Stimulated activated CD8-positive, alpha-beta memory T cell treated with anti-CD3 and anti-CD28 coated beads, Interleukin-7, amount 100 ng/mL, for 24 hours (primary cell): ENCODE measurements at places on chromosomes 4 and X.

DNA sequence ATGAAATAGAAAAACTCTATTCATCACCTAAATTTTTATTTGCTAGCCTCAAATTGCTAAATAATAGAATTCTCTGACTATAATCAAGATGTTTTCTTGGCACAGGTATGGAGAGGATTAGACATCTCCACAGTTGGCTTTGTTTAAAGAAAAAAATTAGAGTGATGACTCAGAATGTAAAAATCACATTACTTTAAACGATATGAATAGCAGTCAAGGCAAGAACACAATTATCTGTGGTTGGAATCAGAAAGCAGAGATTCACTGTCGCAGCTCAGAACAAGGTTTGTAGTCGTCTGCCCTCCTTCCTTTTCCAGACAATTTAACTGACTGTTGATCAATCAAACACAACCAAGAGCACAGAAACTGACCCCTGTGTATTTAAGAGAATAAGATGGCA is 32.2 kb upstream of the CCKAR start:
- no peak for DNase-seq

DNA sequence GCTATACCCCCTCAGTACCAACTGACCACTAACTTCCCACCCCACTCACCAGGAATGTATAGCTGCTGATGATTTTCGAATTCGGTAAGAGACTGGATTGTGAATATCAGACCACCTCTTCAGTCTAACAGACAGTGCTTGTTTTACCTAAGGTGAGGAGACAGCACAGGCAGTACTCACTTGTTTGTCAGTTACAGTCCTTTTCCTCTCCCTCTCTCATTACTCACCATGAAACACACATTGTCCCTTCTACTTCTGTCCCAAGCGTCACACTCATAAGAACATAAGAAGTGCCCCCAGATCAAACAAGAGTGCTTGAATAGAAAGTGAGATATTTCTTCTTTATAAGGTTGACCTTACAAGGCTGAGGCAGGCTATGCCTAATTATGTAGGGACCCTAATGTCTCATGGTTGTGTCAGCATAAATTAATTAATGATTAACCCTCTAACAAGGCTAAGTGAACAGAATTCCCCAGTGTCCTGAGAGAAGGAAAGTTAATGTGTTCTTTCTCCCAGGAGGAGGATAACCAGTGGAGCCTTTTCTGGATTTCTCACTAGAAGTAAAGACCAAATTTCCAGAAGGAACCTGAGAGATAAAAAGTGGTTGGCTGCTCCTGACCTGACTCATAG is 32.2 kb downstream of the ZCCHC12 start:
- no peak for DNase-seq

- DNase-seq = no peak
Measured at GRCh38 chr4:122772311-122772710, 39.8 kb downstream of the BBS12 start.

GRCh38 chr4:175671491-175671934 is 140.6 kb downstream of the GPM6A start:
- DNase-seq = no peak

- DNase-seq = no peak
Measured at GRCh38 chrX:150759568-150760416, 66.6 kb downstream of the MTMR1 start.

GRCh38 chr4:181604546-181604945 is 638.7 kb upstream of the TENM3 start:
- DNase-seq = no peak

- no peak for DNase-seq
Measured at GRCh38 chr4:189981970-189982369, 41.3 kb downstream of the FRG1 start.

GRCh38 chr4:162847945-162848549 is 318.6 kb downstream of the NAF1 start:
- no peak for DNase-seq

DNA sequence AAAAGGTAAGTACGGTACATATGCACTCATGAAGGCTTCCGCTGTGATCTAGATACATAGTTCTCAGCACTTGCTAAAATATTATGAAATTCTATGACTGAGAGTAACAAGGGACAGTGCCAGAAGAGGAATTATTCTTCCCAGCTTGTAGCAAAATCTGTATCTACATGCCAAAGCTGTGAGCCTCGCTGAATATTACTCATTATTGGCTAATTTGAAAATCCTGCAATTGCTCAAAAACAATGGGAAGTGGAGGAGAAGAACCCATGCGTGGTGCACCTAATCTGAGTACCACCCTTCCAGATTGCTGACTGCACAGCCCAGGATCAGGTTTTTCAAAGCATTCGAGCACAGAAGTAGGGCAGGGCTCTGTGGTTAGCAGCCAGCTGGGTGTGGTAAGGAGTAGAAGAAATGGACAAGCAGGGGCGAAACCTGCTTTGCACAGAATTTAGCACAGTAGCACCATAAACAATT is 17.4 kb upstream of the PDCL2 start:
- DNase-seq = no peak

- DNase-seq = no peak
Measured at GRCh38 chr4:6696611-6697010, 2.9 kb downstream of the S100P start.

GRCh38 chrX:22314211-22314610 is 41.5 kb downstream of the CBLL2 start:
- no peak for DNase-seq

- DNase-seq = no peak
Measured at GRCh38 chrX:14030174-14030530, 460 bp upstream of the GEMIN8 start.

DNA sequence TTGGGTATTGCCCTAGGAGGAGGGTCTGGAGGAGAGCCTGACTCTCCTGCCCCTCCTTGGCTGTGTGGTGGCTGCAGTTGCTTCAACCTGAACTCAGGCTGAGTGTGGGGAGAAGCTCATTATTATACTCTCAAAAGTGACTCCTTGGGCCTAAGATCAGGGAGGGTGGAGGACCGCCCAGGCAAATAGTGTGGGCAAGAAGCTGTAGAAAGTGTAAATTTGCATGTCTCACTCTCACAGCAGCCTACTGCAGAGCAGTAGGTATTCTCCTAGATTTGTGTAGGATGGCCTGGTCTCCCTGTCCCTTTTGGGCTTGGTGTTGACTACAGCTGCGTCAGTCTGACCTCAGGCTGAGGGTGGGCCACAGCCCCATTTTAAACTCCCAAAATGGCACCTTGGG is 156.1 kb downstream of the ZNF330 start:
- DNase-seq = no peak

GRCh38 chr4:105967058-105967658 is 71.9 kb downstream of the NPNT start:
- no peak for DNase-seq

- DNase-seq = no peak
Measured at GRCh38 chr4:154916068-154916467, 135.0 kb downstream of the RBM46 start.

GRCh38 chr4:68572653-68573170 is 3.4 kb downstream of the UGT2B17 start:
- DNase-seq = no peak

DNA sequence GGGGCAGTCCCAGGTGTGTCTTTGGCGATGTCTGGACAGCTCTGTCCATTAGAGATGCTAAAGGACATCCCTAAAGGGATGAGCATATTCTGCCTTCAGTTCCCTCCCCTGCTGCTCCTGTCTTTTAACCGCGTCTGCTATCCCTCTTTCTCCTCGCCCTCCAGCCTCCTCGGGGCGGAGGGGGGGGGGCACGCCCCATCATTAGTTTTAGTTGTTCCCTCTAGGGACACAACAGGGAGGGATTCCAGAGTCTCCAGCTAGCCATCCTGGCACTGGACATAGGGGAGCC is 1.1 kb downstream of the MSL3 start:
- no peak for DNase-seq

DNA sequence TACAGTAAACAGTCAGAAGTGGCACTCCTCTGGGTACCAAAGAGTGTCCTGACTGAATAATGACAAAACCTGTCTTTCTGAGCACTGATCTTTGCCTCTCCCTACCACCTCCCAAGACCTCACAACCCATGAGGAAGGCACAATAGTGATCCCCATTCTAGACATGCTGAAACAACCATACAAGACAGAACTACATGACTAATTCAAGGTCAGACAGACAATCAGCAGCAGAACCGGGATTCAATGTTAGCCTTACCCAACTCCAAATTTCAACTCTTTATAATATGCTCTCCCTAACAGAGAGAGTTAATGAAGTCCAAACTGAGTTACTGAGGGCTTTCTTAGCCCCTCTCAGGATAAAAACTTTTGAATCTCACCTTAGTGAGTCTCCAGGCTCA is 71.0 kb downstream of the IRF2 start:
- DNase-seq = no peak

DNA sequence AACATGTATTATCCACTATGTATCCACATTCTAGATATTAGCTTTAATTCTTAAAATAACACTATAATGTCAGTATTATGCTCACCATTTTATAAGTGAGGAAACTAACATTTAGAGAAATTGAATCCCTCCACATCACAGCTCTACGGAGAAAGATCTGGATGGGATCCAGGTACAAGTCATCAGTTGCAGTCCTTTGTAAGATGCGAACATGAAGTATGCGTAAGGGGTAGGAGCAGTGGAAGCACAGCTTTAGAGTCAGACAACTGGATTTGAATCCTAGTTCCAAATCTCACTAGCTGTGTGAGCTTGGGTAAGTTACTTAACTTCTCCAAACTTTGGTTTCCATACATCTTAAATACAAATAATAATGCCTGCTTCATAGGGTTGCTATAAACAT is 162.5 kb downstream of the ATP10D start:
- no peak for DNase-seq

GRCh38 chrX:84153538-84153937 is 34.5 kb downstream of the RPS6KA6 start:
- DNase-seq = no peak

GRCh38 chr4:145660064-145660463 is 19.9 kb upstream of the C4orf51 start:
- DNase-seq = no peak

DNA sequence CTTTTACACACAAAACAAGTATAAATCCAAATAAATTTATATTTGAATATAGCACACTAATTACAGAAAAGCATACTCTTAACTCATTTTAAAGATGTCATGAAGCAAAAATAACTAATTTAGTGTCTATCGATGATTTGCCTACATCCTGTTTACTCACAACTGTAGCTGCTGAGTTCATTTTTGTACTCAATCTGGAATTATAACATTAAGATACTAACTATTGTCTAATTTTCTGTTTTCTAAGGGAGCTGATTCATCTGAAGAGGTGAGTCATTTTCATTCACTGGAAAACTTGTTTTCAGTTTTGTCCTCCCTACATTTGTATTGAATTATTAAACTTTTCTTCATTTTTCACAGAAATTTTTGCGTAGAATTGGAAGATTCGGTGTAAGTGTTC is 3.7 kb downstream of the STATH start:
- no peak for DNase-seq

DNA sequence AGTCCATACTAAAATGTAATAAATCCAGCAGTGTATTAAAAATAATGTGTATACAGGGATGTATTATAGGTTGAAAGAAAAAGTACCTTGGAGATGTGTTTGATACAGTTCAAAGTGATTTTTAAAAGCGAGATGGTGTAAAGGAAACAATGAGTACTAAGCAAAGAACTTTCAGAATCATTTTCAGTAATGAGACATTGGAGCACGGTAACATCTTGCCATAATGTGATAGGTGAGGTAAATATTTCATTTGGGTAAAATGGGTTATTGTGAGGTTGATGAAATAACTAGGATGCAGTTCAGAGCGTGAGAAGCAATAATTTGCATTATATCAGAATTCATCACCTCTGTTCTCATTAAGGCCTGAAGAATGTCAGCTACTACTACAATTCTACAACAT is 25.9 kb downstream of the EIF2S3 start:
- DNase-seq = no peak

DNA sequence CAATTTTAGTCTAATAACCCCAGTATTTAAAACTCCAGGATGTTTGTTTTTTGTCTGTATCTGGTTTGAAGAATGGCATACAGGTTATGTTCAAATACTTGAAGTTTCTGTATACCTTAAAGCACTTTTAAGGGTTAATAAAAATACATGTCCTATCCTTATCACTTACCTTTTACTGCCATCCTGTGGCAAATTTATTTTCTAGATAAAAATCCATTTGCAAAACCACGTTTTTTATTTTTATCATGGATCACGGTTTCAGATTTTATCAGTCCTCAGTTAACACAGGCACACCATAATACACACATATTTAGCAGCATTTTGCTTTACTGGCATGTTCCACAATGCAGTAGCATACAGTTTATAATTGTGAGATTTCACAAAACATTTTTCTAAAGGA is 113.3 kb upstream of the H2AZ1 start:
- no peak for DNase-seq

DNA sequence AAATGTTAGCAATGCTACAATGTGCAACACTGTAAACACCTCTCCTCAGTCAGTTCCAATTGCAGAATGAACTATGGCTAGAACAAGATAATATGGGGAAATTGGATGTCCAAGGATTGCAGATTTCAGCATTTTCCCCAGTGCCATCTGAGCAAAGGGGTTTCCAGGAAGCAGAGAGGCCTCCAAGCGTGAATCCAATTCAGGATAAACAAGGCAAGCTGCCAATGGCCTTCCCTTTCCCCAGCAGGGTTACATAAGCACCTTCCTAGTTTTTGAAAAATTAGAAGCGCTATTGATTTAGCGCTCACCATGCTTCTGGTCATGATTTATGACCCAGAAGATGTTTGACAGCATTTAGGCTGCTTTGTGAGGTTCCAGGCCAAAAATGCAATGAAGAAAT is 223.0 kb upstream of the GATB start:
- no peak for DNase-seq

DNA sequence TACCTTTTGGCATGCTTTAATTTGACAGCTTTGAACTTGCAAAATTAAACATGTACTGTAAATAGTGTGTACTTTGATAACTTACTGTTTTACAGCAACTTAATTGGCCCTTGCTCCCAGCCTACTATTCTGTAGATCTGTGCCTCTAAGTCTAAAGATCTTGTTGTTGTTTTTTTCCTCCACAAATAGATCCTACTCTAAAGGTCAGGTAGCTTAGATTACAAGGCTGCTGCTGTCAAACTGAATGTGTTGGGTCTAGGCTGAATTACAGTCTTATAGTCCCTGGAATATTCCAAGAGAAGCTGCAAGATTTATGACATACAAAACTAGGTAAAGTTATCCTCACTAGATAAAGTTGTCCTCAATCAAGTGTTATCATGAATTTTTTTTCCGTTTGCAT is 18.7 kb downstream of the DIAPH2 start:
- no peak for DNase-seq

DNA sequence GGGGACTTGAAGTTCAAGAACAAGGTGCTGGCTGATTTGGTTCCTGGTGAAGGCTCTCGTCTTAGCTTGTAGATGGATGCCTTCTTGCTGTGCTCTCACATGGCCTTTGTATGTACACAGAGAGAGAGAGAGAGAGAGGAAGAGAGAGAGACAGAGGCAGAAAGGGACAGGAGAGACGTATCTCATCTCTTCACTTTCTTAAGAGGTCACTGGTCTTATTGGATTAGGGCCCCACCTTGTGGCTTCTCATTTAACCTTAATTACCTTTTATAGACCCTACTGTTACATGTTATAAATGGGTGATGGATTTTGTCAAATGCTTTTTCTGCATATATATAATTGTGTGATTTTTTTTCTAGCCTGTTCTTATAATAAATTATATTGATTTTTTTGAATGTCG is 1444.2 kb downstream of the ADGRL3 start:
- DNase-seq = no peak
